ENCODE measurements at places on chromosomes 1 and 21. TPM values are rescaled to one million over a fixed set of nuclear protein-coding genes. Genes with fewer than 3 reads are reported as not detected.
A peak's percentile ranks its signal among the peaks of the same experiment; 100 is the strongest.

RHOC gene
- total RNA-seq: 37.6 TPM

ATF6 gene
- 31.0 TPM for total RNA-seq

ANKRD45 gene
- 26.2 TPM for total RNA-seq

GPR3 gene
- total RNA-seq: not detected

SLC44A5 gene
- total RNA-seq: 266 TPM

SLC16A4 gene
- 5.8 TPM for total RNA-seq

C8A gene
- total RNA-seq: not detected

DNA sequence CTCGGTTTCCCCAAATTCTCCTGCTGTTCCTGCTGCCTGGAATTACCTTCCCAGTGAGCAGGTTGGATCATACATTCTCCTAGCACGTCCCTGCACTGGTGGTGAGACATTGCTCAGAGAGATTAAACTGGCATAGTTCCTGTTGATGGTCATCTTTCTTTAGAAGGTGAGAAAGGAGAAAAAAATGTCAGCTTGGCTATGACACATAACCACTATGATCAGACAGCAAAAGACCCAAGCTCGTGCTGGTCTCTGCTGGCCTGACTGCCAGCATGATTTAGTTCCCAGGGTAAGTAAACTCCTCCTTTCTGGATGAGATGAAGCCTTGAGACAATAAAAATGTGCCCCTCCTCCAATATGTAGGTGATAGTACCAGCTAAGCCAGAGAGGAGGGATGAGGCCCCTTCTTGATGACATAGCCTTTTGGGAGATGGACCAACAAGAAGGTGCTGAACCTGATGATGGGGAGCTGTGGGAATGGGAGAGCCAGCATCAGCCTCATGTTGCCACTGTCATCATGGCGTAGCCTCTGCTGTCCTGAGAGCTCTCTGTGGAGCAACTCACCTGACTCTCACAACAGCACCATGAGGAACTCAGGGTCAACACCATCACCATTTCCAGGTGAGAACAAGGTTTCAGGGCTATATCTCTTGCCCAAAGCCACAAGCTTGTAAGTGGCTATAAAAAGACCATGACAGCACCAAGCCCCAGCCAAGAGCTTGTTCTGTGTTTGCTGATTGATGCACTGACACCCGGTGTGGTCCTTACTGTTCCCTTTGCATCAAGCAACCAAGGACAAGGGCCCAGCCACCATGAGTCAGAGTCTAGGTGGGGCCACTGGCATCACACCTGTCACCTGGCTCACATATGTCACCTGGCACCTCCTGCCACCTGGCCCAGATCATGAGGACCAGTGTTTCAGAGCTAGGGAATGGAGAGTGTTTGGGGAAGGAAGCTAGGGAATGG is 200.0 kb downstream of the MATN1 start:
- DNase-seq: no peak

GRCh38 chr1:172909606-172910326 is 141.0 kb downstream of the TNFSF18 start:
- DNase-seq: no peak

DNA sequence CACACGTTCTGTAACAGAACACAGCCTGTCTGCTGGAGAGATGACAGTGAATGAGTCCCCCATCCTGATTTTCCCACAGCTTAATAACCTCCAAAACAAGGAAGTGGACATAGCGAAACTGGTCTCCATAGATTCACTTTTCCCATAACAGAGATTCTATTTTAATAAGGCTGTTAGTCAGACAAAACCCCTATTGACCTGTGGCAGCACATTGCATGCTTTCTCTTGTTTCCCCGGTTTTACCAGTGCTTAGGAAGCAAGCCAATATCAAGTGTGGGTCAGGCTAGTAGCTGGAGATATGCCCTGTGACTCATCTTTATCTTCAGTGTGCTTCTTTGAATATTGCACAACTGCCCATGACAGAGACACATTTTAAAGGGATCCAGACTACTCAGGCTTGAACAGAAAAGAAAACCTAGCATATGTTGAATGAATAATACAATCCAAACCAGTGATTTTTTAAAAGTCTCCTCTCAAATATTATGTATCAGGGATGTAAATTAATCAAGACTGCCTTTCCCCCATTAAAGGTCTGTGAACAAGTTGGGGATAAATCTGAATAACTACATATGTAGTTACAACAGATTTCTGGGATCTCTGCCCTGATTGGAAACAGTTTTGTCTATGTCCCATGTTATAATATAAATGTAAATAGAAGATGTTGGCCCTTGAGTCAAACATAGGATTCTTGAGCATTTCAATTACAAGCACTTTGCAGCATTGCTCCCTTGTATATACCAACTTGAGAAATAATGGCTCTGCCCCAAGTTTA is 11.9 kb upstream of the CLDN8 start:
- DNase-seq: no peak

DNA sequence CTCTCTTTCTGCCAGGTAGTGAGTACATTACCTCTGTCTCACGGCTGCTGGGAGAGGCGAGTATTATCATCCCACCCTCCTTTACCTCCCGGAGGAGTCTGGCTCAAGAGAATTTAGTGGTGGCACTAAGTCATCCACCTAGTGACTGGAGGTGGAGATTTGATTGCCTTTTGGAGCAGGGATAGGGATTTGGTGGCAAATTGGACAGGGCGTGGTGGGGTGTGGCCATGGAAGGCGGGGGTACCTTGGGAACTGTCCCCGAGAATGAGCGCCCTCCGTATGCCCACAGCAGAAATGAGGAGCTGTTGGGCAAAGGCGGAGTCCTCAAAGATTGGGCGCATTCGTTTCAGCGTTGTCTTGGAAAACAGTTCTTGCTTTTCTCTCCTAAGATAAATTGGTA is 32.1 kb upstream of the HMGN1 start:
- DNase-seq: no peak

DNA sequence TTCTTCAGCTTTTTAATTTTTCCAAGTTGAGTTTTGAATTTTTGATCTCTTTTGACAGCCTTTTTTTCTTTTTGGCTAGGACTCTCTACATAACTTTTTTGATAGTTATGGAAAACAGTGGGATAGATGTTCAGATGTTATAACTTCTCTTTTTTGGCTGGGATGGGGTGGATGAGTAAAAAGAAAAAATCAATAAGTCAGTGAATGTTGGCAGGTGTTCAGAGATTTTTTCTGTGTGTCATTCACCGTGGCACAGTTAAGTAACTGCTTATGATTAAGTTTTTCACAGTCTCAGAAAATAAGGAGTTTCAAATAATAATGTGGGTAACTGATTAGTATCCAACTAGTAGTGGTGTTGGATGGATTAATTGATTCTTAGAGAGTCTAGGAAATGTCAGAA is 24.0 kb downstream of the HS2ST1 start:
- DNase-seq: no peak

GRCh38 chr1:218575856-218576255 is 230.7 kb downstream of the TGFB2 start:
- DNase-seq: no peak

DNA sequence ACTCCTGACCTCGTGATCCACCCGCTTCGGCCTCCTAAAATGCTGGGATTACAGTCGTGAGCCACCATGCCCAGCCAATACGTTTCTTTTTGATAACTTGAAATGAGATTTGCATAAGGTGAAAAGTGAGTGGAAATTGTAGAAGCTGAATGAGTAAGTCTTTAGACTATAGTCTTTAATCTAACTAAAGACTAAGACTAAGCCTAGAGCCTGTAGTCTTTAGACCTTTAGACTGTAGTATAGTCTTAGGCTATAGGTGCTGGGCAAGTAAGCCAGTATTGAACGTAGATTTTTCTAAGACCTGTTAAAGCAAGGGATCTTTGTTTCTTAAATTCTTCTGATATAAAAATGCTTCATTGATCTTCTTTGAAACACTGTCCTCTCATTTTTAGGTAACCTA is 12.1 kb downstream of the PPP2R5A start:
- DNase-seq: no peak

- no peak for DNase-seq
Measured at GRCh38 chr1:70892140-70892539, 155.5 kb downstream of the PTGER3 start.

DNA sequence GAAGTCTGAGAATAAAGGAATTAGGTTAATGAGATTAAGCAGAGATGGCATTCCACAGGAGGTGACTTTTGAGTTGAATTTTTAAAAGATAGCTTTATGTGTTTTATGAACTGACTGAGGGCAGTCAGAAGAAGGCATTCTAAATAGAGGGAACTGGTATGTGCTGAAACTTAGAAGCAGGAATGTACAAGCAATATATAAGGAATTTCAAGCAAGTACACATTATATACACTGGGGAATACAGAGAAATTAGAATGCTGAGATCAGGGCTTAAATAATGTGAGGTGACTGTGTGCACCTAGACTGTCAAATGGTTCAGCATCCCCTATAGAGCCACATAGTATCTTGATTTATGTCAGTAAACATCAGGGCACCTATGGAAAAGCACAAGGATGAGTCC is 19.3 kb downstream of the WNT2B start:
- DNase-seq: no peak

GRCh38 chr1:193406901-193407300 is 220.5 kb upstream of the B3GALT2 start:
- DNase-seq: no peak

- no peak for DNase-seq
Measured at GRCh38 chr1:113917400-113918082, 11.6 kb upstream of the HIPK1 start.

DNA sequence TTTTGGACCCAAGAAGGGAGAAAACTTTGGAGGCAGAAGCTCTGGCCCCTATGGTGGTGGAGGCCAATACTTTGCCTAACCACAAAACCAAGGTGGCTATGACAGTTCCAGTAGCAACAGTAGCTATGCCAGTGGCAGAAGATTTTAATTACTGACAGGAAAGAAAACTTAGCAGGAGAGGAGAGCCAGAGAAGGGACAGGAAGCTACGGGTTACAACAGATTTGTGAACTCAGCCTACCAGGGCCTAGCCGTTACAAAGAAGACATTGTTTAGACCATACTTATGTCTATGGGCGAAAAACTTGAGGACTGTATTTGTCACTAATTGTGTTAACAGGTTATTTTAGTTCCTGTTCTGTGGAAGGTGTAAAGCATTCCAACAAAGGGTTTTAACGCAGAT is 10.4 kb upstream of the ACOT11 start:
- no peak for DNase-seq

- no peak for DNase-seq
Measured at GRCh38 chr1:211231873-211232272, 27.3 kb upstream of the RCOR3 start.

DNA sequence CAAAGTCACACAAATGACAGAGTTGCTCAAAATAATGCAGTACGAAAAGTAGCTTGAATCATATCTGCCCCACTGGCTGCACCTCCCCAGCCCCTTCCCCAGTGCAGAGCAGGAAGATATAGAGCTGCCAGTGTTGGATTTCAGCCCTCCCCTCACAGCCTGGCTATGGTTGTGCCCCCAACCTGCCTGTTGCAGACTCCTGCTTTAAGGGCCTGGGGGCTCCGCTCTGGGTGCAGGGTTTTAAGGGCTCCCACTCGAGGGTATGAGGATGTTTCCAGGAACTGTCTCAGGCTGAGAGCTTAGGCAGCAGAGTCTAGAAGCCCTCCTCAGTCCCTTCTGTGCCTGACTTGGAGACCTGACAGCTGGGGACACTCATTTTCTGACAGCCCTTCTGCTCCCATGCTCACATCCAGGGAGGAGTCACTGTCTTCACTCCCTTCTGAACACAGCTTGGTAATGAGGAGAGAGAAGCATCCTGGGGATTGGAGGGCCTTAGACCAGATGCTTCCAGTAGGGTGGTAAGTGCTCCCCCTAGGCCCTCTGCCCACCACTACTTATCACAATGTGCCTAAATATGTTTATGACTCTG is 4.6 kb downstream of the S100A9 start:
- DNase-seq: no peak

DNA sequence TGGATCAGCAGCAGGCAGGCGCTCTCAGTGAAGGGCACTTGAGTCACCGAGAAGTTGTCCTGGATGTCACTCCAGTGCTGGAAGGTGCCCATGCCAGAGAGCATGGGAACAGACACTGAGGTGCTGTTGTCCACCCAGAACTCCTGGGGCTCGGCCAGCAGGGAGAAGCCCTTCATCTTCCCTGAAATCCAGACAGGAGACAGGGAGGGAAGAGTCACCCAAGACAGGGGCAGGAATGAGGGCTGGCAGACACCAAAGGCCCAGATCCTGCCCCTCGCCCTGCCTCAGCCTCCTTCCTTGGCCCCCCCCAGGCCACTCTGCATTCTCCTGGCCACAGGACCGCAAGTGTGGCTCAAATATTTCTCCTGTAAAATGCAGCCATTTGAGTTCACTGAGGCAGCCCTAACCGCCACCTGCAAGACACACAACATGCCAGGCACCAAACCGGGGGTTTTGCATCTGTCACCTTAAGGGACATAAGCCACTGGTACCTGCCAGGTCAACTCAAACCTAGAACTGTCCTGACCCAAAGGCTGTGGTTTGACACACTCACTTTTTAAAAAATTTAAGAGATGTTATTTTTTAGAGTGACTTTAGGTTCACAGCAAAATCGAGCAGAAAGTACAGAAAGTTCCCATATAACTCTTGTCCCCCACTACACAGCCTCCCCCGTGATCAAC is 7.8 kb downstream of the AGT start:
- DNase-seq: no peak

DNA sequence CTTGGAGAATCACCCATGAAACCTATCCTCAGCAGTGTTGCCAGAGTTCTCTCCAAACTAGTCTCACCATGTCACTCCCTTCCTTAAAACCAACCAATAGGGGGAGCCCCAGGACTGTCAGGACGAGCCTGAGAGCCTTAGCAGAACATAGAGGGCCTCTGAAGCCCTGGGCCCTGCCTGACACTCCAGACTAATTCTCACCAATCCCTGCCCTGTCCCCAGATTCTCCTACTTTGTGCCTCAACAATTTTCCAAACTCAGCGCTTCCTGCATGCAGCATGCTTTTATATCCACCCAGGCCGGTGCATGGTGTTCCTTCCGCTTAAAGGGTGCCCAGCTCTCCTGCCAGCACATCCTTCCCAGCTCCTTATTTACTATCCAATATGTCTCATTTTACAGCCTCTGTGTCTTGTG is 42.7 kb downstream of the HSD3B1 start:
- peak; percentile 40 for DNase-seq

DNA sequence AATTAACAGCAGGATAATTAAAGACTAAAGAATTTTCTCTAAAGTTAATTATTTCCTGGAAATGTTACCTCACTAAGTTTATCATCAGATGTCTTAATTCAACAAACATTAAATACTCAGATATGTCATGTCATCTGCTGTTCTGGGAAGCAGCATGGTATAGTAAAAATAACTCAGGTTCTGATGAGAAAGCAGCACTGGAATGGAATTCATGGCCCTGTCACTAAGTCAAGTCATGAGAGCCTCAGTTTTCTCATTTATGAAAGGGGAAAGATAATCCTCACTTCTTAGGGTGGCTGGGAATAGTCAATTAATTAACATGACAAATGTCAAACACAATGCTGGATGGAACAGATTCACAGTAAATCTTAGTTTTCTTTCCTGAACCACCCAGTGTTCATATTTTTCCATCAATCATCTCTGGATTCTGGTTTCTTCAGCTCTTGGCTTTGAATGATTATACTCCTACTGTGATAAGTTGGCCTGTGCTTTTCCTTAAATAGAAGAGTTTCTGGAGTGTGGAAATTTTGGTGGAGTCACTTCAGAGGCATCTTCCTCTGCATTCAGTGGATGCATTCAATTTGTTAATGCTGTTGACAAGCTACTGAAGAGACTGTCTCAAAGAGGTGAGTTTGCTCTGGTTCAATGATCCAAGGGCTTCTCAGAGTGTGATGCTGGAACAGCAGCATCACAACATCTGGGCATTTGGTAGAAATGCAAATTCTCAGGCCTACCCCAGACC is 319.4 kb downstream of the KCNH1 start:
- no peak for DNase-seq
